Activated gamma-delta T cell treated with anti-CD3 and anti-CD28 coated beads, Interleukin-2, amount 50 U/mL, for 16 hours (primary cell): ENCODE measurements at places on chromosomes 3 and 15.

- DNase-seq: no peak
Observed at GRCh38 chr3:156787926-156788663, 38.1 kb upstream of the LEKR1 start.

- DNase-seq: no peak
Observed at GRCh38 chr3:37435572-37435971, 261.2 kb upstream of the LRRFIP2 start.

GRCh38 chr3:47813551-47814177 lies 10.7 kb downstream of the DHX30 start:
- no peak for DNase-seq

DNA sequence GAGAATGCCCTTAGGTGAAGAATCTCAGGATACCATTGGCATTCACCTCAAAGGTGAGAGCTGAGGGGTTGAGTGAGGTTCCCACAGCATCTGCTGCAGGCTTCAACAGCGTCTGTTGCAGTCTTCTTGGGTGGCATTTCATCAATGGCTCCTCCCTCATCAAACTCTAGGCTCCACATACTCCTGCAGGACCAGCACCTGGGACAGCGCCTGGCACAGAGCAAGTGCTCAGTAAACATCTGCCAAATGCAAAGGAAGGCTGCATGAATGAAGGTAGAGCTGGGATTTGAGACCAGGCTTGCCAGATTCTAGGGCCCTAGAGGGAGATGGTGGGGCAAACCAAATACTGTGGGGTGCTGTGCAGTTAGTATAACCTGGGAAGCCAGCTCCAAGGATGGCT lies 9.6 kb downstream of the TRH start:
- no peak for DNase-seq

GRCh38 chr3:78906245-78906644 lies 861.6 kb downstream of the ROBO1 start:
- no peak for DNase-seq

DNA sequence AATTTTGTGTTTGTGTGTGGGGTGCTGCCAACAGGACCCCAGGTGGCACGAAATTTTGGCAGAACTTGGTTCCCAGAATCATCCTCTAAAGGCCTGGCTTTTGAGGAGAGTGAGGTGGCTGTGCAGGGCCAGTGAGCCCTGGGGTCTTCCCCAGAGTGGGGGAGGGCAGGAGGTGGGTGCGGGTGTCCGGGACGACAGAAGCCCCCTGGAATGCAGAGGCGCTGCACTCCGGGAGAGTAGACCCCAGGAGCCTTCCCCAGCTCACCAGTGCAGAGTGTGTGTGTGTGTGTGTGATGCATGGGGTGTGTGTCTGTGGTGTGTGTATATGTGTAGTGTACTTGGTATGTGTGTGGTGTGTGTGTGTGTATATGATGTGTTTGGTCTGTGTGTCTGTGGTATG lies 44.4 kb upstream of the SEC13 start:
- DNase-seq: no peak

DNA sequence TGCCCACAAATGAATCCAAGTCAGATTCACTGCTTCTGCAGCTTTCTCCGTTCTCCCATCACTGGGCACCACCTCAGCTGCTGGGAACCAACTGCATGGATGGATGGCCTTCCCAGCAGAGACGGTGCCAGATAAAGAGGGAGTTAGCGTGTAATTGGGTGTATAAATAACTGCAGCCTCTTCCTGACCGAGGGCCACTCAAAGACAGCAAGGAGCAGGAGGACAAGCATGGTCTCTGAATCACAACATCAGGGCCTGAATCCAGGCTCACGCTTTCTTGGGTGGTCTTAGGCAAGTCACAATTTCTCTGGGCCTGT lies 31.7 kb downstream of the TSPAN3 start:
- no peak for DNase-seq

DNA sequence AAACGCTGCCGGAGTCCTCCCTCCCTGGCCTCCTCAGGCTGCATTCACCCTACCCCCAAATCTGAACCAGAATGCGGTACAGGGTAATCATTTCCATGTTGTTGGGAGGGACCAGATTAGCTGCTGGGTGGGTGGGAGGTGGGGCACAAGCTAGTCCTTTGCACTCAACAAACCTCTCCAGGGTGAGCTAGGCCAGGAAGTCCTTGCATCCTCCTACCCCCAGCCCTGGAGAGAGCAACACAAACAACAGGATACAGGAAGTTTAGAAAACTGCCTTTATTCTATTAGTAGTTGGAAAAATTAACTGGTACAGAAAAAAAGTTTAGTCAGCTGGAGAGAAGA lies 702 bp upstream of the GPX1 start:
- DNase-seq: no peak

DNA sequence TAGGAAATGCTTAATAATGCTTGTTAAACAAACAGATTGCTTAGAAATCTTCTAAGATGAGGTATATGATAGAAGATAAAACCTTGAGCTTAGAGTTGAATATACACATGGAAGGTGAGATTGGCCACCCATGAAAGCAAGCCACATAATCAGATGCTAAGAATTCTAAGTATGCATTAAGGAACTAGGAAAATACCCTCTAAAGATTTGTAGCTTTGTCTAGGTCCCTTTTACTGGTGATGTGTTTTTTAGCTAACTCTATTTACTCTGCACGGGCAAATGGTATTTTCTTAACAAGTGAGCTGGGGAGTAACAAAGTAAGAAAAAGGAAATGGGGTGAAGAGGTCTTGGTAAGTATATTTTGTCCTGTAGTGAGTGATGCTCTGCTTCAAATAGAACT lies 310.3 kb downstream of the OXSM start:
- DNase-seq: no peak

GRCh38 chr3:43998370-43998835 lies 243.3 kb upstream of the TOPAZ1 start:
- no peak for DNase-seq

DNA sequence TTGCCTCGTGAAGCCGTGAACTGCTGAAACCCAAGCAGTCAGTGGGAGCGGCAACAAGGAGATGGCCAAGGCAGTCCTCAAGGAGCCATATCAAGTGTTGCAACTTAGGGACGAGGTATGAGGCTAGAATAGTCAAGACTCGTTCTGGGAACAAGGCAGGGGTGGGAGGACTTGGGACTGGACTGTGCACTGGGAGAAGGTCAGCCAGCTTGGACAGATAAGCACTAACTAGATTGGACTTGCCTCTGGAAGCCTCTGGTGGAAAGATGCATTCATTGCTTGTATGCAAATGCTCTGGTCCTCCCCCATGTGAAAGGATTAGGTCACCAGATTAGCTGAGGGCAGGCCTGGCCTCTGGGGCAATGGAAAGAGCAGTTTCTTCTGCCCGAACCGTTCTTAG lies 123.3 kb upstream of the CTNNB1 start:
- no peak for DNase-seq

DNA sequence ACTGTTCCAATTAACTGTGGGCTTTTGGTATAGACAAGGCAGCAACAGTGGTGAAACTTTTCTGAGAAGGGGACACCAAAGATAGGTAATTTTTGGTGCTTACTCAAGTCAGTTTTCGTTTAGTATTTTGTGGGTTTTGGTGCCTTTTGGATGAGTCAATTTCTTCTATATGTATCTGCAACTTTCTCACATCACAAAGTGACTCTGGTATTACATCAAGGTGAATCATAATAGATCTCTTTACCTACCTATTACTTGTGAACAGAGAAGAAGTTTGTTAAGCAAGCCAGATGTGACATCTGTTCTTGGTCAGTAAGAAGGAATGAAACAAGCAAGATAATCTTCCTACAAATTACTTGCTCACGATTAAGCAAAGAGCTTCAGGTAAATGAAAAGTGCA lies 732.4 kb upstream of the DPPA4 start:
- DNase-seq: no peak

GRCh38 chr15:70429056-70429722 lies 331.5 kb upstream of the TLE3 start:
- DNase-seq: no peak

- DNase-seq: no peak
Observed at GRCh38 chr3:53555068-53555588, 60.7 kb downstream of the CACNA1D start.

GRCh38 chr3:100335434-100335833 lies 877 bp downstream of the NIT2 start:
- DNase-seq: no peak

DNA sequence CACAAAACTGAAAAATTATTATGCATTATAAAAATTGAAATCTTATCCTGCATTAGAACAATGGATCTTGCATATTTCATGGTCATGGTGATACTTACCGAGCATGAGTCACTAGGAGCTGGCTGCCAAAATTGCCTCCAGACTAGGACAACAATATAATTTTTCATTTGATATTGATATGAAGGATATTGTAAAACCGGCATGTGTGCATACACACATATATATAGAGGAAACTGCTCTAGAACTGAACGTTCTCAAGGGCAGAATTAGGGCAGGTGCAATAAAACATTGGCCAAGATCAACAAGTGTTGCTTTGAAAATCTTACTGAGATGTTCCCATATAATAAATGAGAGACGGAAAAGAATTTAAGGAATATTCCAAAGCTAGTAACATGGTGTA lies 319.4 kb upstream of the POU1F1 start:
- no peak for DNase-seq

DNA sequence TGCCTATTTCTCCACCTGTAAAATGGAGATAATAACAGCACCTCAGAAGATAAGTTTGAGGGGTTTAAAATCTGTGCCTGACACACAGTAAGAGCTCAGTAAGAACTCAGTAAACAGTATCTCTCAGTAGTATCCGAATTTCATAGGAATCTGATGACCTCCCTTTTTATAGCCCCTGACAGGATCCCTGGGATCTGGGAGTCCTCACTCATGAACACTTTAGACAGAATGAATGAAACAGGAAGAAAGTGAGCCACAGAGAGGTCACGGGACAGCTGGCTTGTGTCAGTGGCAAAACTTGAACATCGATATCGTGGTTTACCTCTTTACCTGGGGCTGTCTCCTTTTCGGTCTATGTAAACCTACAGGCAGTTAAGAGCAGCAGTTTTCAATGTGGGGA lies 51.2 kb downstream of the LRTM1 start:
- no peak for DNase-seq

DNA sequence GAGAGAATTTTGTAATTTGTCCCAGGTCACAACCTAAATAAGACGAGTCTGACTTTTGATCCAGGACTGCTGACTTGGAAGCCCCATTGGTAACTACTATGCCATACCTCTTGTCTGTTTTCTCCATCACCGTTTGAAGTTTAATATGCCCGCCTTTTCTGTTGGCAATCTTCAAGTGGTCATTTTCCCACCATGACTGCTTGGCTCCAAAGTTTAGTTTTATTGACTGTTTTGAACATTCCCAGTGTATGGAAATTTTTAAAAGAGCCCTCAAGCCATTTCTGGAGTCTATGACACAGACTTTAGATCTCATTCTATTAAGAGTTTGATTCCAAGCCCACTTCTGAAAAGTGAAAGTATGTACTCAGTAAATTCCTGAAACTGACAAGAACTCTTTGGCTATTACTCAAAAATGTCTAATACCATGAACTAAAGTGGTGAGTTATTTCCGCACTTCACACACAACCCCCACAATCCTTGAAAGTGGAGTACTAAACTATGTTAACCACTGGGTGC lies 136.7 kb upstream of the ADAMTS9 start:
- no peak for DNase-seq
